ENCODE measurements at places on chromosomes 5 and 9.
A peak's percentile ranks its signal among the peaks of the same experiment; 100 is the strongest.

DNA sequence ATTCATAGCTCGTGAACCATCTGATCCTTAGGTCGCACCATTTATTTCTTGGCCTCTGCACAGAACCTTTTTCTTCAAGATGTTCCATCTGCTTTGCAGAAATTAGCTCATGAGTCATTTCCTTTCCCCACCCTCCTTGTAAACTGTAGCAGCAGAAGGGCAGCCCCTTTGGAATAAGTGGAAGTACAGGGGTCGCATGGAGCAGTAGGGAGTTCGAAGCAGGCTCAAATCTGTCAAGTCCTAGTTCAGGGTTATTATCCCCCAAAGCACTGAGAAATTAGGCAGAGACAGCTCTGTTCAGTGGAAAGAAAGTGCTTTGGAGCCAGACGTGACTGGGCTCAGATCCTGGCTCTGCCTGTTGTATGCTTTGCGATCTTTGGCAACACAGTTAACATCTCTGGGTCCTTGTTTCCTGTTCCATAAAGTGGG lies 84.2 kb downstream of the SGCD start:
- DNase-seq = no peak

DNA sequence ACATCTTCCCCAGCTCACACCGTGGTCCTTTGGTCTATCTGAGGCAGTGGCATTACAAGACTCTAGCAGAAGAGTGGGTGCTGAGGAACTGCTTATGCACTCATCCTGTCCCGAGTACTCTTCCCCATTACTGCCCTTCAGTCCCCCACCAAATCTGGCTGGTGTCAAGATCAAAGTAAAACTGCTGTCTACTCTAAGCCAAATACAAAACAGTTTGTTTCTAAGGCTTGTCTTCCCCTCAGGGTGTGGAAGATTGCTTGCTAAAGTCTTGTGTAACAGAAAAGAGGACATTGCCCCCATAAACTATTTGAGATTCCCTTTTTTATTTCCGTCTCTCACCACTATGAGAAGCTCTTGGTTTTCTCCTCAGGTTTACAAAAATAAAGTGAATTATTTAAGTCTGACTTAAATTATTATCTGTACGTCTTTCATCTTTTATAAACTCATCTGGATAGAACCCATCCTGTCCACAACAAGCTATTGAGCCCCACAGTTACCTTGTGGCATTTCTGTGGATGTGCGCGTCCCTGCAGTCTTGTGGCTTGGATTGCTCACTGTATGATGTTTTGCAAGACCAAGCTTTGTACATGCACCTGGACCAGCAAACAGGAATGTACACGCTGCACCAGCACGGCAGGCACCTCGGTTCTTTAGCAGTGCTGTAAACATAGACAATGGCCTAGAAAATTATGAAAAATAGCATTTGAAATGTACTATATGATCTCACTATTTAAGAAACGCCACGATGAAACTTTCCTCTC lies 61.0 kb downstream of the CYSTM1 start:
- no peak for DNase-seq

DNA sequence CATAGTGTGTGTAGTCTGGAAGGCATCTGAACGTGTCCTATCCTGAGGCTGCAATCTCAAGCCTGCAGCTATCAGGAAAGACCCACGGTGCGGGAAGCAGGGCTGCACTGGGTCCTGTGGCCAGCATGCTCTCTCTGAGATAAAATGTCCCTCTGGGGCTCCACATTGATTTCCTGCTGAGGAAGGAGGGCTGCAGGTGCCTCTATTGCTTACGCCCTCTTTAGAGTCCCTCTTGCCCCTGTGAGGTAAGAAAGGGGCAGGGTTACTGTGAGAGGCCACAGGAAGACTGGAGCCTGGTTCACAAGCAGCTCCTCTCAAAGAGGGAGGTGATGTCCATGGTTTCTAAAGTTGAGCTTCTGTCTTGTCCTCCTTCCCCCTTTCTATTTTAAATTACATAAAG lies 299.9 kb upstream of the RFX3 start:
- no peak for DNase-seq

- peak; percentile 9 for DNase-seq
These were observed 25.0 kb upstream of the IL17B start for GRCh38 chr5:149403923-149404745.

GRCh38 chr5:57715296-57715695 lies 232.7 kb upstream of the ACTBL2 start:
- DNase-seq = no peak
